ENCODE measurements at places on chromosomes 1 and 21.

DNA sequence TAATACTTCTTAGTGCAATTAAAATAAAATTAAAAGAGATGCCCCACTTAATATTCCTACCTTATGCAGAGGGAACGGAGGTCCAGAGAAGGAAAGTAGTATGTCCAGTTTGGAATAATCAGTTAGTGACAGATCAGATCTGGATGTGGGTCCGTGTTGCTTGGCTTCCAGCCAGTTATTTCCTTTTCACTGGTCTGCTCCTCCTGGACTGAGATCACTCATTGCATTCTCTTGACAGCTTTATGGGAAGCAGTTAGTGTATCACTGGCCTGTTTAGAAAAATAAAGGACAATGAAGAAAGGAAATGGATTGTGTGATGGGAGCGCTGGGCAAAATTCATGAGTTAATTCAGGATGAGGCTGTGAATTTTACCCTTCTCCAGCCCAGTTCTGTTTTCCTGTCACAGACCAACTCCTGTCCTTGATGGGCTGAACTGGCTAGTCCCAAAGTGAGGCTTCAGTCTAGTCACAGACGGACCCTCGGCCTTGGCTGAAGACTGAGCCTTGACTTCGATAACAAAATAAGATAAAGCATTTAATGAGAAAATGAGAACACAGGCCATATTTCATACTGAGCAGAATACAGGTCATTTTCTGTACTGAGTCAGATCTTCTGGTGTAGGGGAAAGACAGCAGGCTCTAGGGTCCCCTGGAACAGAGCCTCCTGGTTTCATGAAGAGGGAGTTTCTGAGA is 85.2 kb upstream of the TRABD2B start:
- no peak for DNase-seq

- no peak for DNase-seq
Measured at GRCh38 chr1:30085811-30086770, 637.3 kb downstream of the MATN1 start.

GRCh38 chr21:38095220-38095619 is 161.6 kb upstream of the KCNJ15 start:
- DNase-seq, result no peak

GRCh38 chr1:12593621-12594066 is 24.4 kb downstream of the DHRS3 start:
- DNase-seq, result no peak

DNA sequence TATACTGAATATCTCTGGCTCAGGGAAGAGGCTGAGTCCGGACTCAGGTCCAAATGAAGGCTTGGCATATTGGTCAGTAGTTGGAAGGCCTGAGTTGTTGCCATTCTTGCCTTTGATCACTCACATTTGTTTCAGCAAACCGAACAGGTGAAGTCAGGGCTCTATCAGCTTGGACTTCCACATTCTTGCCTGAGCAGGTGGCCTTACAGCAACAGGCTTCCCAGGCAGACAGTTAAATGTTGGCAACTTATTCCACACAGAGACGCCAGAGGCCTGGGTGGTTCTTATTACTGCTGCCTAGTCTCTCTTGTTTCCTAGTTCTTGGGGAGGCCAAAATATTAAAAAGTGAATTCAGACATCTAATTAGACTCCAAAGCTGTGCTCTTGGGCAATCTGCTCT is 36.6 kb downstream of the XCL2 start:
- no peak for DNase-seq

Measured in CD4-positive, alpha-beta T cell treated with Interleukin-4 for 1 hour (primary cell).